ENCODE measurements at places on chromosomes 7 and 10. TPM values are rescaled to one million over a fixed set of nuclear protein-coding genes. Genes with fewer than 3 reads are reported as not detected.

Gene VIPR2
- polyA plus RNA-seq = 1.2 TPM

Gene SLC16A12
- polyA plus RNA-seq = 0.89 TPM

Gene TMEM213
- polyA plus RNA-seq = 0.07 TPM

Gene NOLC1
- 48.9 TPM for polyA plus RNA-seq

Gene ADAP1
- polyA plus RNA-seq = 71.7 TPM

Gene ENTPD1
- 9.8 TPM for polyA plus RNA-seq

Gene ZNF655
- polyA plus RNA-seq = 73.7 TPM

Gene AGMO
- polyA plus RNA-seq = 2.6 TPM

Gene TMEM184A
- polyA plus RNA-seq = 55.0 TPM

Gene COL1A2
- 78.1 TPM for polyA plus RNA-seq

Gene ZNF33A
- 43.1 TPM for polyA plus RNA-seq

Gene CHRM2
- polyA plus RNA-seq = 0.27 TPM

Gene GDF2
- not detected for polyA plus RNA-seq

Gene SERPINE1
- 3.2 TPM for polyA plus RNA-seq

Gene GBX1
- polyA plus RNA-seq = not detected

Gene TMEM236
- 16.8 TPM for polyA plus RNA-seq

Gene ASZ1
- not detected for polyA plus RNA-seq

Gene OPTN
- 106 TPM for polyA plus RNA-seq

Gene RBM17
- polyA plus RNA-seq = 82.7 TPM

Gene XRCC2
- not detected for polyA plus RNA-seq

Gene CALN1
- polyA plus RNA-seq = under 0.01 TPM

Gene GIMAP7
- 3.1 TPM for polyA plus RNA-seq

Gene ARHGAP19
- 5.0 TPM for polyA plus RNA-seq

Measured in small intestine (tissue), 16 donors.